ENCODE measurements at places on chromosomes 6 and 20. TPM values are rescaled to one million over a fixed set of nuclear protein-coding genes. Genes with fewer than 3 reads are reported as not detected.

GRCh38 chr6:30568245-30568644 lies 3.0 kb upstream of the ABCF1 start:
- no peaks in the 10 kb centered on the region for H3K36me3 ChIP-seq
- no peak for DNase-seq
- no peak overlapping the region for H3K4me3 ChIP-seq
- H3K4me1 ChIP-seq, result peaks cover 11% of the 10 kb centered on the region
- H3K27ac ChIP-seq, result no peak overlapping the region
- H3K27me3 ChIP-seq, result no peaks in the 10 kb centered on the region

DNA sequence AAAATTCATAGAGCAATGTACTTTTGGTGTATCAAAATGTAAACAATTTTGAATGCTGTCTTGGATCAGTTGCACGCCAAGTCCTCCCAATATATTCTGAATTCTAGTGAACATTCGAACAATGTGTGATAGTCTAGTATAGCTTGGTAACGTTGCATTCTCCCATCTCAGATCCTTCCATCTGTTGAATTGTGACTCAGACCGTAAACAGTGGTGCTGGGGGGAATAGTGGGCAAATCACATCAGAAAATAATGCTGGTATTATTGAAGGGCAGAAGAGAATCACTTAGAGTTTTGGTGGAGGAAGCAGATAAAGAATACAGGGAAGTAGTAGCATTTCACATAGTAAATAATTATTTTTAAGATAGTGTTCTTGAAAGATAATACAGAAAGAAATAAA lies 45.7 kb upstream of the PBOV1 start:
- no peaks in the 10 kb centered on the region for H3K36me3 ChIP-seq
- no peaks in the 10 kb centered on the region for H3K4me1 ChIP-seq
- no peak for DNase-seq
- no peaks in the 10 kb centered on the region for H3K27me3 ChIP-seq
- no peak overlapping the region for H3K27ac ChIP-seq

GRCh38 chr6:132995009-132995408 lies 180.6 kb downstream of the RPS12 start:
- no peaks in the 10 kb centered on the region for H3K36me3 ChIP-seq
- no peaks in the 10 kb centered on the region for H3K4me1 ChIP-seq
- no peak overlapping the region for H3K27ac ChIP-seq
- DNase-seq, result no peak
- no peak overlapping the region for H3K4me3 ChIP-seq
- H3K27me3 ChIP-seq, result no peaks in the 10 kb centered on the region

DNA sequence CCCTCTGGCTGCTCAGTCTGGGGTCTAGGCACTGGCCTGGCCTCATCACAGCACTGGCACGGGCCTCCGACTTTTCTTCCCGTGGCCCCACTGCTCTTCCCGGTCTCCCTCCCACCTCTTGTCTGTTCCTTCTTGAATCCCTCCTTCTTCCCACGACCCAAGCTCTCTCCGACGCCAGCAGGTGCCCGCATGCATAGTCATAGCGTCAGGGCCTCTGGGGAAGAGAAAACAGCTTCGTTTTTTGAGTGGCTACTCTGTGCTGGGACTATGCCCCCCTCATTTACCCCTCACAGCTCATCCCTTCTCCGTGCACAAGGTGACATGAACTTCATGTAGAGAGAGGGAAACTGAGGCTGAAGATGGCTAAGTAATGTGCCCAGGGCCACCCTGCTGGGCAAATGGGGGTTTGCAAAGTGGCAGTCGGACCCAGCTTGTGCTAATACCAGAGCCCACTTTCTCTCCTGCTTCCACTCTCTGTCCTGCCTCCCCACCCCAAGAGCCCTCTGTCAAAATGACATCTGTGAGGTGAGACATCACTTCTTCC lies 59.2 kb downstream of the SYNJ2 start:
- no peak for DNase-seq
- H3K4me1 ChIP-seq, result peaks cover 22% of the 10 kb centered on the region
- H3K4me3 ChIP-seq, result no peak overlapping the region
- no peaks in the 10 kb centered on the region for H3K27me3 ChIP-seq

GRCh38 chr6:27280540-27281000 lies 31.5 kb downstream of the POM121L2 start:
- no peak for DNase-seq
- H3K4me3 ChIP-seq, result no peak overlapping the region
- no peaks in the 10 kb centered on the region for H3K27me3 ChIP-seq
- H3K4me1 ChIP-seq, result peaks cover 2% of the 10 kb centered on the region
- no peaks in the 10 kb centered on the region for H3K36me3 ChIP-seq
- H3K27ac ChIP-seq, result no peak overlapping the region

The TNFRSF6B gene
- total RNA-seq, result 2.3 TPM

DNA sequence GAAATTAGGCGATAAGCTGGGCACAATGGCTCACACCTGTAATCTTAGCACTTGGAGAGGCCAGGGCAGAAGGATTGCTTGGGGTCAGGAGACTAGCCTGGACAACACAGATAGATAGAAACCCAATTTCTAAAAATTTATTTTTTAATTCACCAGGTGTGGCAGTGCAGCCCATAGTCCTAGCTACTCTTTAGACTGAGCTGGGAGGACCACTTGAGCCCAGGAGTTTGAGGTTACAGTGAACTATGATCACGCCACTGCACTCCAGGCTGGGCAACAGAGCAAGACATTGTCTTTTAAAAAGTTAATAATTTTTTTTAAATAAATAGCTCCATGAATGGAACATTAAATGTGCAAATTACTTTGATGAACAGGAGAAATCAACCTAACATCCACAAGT lies 8.2 kb downstream of the ZNF318 start:
- peaks cover 2% of the 10 kb centered on the region for H3K4me1 ChIP-seq
- no peaks in the 10 kb centered on the region for H3K36me3 ChIP-seq
- H3K4me3 ChIP-seq, result no peak overlapping the region
- H3K27me3 ChIP-seq, result no peaks in the 10 kb centered on the region

GRCh38 chr6:3721810-3722621 lies 29.5 kb downstream of the PXDC1 start:
- no peaks in the 10 kb centered on the region for H3K4me1 ChIP-seq
- no peaks in the 10 kb centered on the region for H3K27me3 ChIP-seq
- H3K36me3 ChIP-seq, result no peaks in the 10 kb centered on the region
- no peak overlapping the region for H3K27ac ChIP-seq
- no peak overlapping the region for H3K4me3 ChIP-seq

GRCh38 chr6:11769244-11769643 lies 9.4 kb downstream of the ADTRP start:
- H3K27me3 ChIP-seq, result no peaks in the 10 kb centered on the region
- DNase-seq, result no peak
- H3K36me3 ChIP-seq, result no peaks in the 10 kb centered on the region
- H3K27ac ChIP-seq, result no peak overlapping the region
- H3K4me1 ChIP-seq, result peaks cover 1% of the 10 kb centered on the region

DNA sequence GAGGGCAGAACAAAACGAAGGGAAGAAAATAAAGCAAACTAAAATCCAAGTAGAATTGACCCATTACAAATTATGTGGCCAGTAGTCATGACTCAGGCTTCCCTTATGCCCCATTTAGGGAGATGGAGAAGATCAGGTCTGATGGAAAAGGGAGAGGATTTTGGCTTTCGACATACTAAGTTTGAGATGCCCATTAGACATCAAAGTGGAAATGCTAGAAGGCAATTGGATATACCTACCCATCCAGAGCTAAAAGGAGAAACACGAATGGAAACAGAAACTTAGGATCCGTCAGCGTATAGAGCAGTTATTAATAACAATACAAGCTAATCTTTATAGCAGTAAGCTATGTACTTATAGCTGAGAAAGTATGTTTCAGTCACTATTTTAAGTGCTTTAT lies 4.8 kb downstream of the TRPC4AP start:
- no peaks in the 10 kb centered on the region for H3K27me3 ChIP-seq
- H3K4me1 ChIP-seq, result peaks cover 3% of the 10 kb centered on the region
- H3K27ac ChIP-seq, result no peak overlapping the region
- H3K4me3 ChIP-seq, result no peak overlapping the region
- no peak for DNase-seq

DNA sequence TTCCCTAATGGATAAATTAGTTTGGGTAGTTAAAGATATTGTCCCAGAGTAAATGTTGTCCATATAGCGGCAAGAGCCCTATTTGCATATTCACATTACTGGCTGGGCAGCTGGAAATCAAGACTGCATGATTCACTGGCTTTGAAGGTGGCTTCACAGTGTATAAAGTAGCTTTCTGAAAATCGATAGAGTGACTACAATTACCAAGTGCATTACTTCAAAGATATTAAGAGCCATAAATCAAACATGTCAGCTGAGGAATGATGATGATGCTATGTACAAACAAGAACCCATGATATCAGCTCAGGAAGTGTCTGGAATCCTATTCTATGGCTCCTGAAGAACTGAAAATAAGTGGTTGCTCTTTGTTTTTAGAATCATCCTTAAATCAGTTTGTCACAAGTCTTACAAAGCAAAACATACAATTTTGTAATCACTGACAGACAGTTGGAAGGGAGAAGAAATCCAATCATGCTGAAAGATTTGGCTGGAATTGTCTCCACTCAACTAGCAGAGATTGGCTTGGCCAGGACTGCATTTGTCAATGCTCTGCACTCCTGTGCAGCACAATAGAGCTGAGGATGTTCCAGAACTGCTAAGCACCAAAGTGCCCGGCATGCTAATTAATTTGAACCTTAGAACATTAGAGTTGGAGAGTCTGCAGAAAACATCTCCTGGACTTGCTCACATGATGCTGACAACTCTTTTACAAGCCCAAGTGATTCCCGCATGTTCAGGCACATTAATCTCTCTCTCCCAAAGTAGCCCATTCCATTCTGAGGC lies 77.9 kb upstream of the B3GAT2 start:
- no peak overlapping the region for H3K27ac ChIP-seq
- H3K36me3 ChIP-seq, result no peaks in the 10 kb centered on the region
- no peak overlapping the region for H3K4me3 ChIP-seq
- no peak for DNase-seq

The MCHR2 gene
- not detected for total RNA-seq

The NKX2-4 gene
- not detected for total RNA-seq

The HELZ2 gene
- 13.0 TPM for total RNA-seq

The MATN4 gene
- total RNA-seq, result not detected

DNA sequence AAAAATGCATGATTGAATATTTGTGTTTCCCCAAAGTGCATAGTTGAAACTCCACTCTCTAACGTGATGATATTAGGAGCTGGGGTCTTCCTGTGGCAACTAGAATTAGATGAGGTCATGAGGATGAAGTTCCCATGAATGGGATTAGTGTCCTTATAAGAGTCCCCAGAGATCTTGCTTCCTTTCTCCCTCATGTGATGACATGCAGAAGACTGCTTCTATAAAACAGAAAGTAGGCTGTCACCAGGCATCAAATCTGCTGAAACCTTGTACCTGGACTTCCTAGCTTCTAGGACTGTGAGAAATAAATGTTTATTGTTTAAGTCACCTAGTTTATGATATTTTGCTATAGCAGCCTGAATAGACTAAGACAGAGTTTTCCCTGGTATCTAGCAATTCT lies 586.5 kb upstream of the EPHA7 start:
- no peak for DNase-seq
- no peaks in the 10 kb centered on the region for H3K27me3 ChIP-seq
- no peak overlapping the region for H3K4me3 ChIP-seq
- no peaks in the 10 kb centered on the region for H3K36me3 ChIP-seq

The TFAP2C gene
- total RNA-seq, result 0.23 TPM

The TREM1 gene
- 1.6 TPM for total RNA-seq

- no peak overlapping the region for H3K27ac ChIP-seq
- no peaks in the 10 kb centered on the region for H3K27me3 ChIP-seq
- H3K36me3 ChIP-seq, result no peaks in the 10 kb centered on the region
- H3K4me1 ChIP-seq, result no peaks in the 10 kb centered on the region
- DNase-seq, result no peak
Observed at GRCh38 chr20:58945965-58946631, 35.0 kb upstream of the NELFCD start.

DNA sequence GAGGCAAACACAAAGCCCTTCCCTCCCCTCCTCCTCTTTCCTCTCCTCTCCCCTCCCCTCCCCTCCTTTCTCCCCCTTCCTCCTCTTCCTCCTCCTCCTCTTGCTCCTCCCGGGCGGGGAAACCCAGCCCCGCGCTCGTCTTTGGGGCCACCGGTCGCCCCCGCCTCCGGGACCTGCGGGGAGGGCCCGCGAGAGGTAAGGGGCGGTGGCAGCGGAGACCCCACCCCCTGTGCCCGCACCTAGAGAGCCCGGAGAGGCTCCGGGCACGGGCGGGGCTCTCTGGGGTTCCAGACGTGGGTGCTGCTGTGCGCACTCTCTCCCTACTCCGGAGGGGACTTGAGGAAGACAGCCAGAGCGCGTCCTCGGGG lies at the start of gene RIN2:
Gene RIN2, plus strand, starts transcription at position 126 of the 368 bp plus-strand sequence. CDS start 131,344 bp downstream, outside the sequence.
- peaks cover 5% of the 10 kb centered on the region for H3K4me1 ChIP-seq
- peak within 1 kb of the TSS; percentile 86 for H3K4me3 ChIP-seq
- H3K27ac ChIP-seq, result peak within 1 kb of the TSS; percentile 94
- no peaks in the 10 kb centered on the region for H3K36me3 ChIP-seq

GRCh38 chr6:113556775-113557174 lies 300.4 kb upstream of the MARCKS start:
- peaks cover 4% of the 10 kb centered on the region for H3K4me1 ChIP-seq
- H3K4me3 ChIP-seq, result no peak overlapping the region
- no peaks in the 10 kb centered on the region for H3K36me3 ChIP-seq
- H3K27ac ChIP-seq, result no peak overlapping the region
- no peaks in the 10 kb centered on the region for H3K27me3 ChIP-seq
- DNase-seq, result no peak

GRCh38 chr20:23234311-23235078 lies 116.1 kb upstream of the NXT1 start:
- H3K27me3 ChIP-seq, result no peaks in the 10 kb centered on the region
- peaks cover 8% of the 10 kb centered on the region for H3K4me1 ChIP-seq
- no peak overlapping the region for H3K4me3 ChIP-seq
- H3K27ac ChIP-seq, result no peak overlapping the region

The HLA-DPB1 gene
- 44.7 TPM for total RNA-seq

The VEGFA gene
- total RNA-seq, result 45.2 TPM

The SEC23B gene
- 25.2 TPM for total RNA-seq

The MMP24OS gene
- 77.7 TPM for total RNA-seq

DNA sequence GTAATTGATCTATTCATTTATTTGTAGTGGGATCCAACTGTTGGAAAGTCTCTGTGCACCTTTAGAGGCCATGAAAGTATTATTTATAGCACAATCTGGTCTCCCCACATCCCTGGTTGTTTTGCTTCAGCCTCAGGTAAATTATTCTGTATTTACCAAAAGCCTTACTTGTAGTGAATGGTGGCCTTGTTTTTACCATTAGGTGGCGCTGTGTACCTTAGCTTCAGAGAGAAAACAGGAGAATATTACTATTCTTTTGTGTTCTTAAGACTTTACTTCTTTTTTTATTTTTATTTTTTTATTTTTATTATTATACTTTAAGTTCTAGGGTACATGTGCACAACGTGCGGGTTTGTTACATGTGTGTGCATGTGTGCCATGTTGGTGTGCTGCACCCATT lies 23.7 kb downstream of the PEX7 start:
- H3K27ac ChIP-seq, result no peak overlapping the region
- peaks cover 2% of the 10 kb centered on the region for H3K4me1 ChIP-seq
- DNase-seq, result no peak
- H3K36me3 ChIP-seq, result no peaks in the 10 kb centered on the region

DNA sequence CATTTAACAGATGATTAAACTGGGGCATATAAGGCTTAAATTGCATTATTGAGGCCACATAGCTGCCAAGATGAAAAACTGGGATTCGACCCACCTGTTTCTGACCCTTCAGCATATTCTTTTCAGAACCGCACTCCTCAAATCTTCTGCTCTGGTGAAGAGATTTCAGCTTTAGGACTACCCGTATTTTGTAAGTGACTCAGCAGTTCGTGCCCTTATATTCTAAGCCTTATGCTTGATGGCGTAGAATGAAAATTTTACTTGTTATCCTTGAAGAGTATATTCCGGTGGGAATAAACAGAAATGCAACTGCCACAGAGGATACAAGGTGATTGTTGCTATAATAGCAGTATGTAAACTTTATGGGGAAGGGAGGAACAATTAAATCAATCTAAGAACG lies 657.1 kb downstream of the DOK5 start:
- H3K36me3 ChIP-seq, result no peaks in the 10 kb centered on the region
- no peak for DNase-seq
- no peak overlapping the region for H3K27ac ChIP-seq
- H3K27me3 ChIP-seq, result no peaks in the 10 kb centered on the region
- no peak overlapping the region for H3K4me3 ChIP-seq

Data from ovary (tissue), 10 donors.